ENCODE measurements at places on chromosomes 2 and 18.

DNA sequence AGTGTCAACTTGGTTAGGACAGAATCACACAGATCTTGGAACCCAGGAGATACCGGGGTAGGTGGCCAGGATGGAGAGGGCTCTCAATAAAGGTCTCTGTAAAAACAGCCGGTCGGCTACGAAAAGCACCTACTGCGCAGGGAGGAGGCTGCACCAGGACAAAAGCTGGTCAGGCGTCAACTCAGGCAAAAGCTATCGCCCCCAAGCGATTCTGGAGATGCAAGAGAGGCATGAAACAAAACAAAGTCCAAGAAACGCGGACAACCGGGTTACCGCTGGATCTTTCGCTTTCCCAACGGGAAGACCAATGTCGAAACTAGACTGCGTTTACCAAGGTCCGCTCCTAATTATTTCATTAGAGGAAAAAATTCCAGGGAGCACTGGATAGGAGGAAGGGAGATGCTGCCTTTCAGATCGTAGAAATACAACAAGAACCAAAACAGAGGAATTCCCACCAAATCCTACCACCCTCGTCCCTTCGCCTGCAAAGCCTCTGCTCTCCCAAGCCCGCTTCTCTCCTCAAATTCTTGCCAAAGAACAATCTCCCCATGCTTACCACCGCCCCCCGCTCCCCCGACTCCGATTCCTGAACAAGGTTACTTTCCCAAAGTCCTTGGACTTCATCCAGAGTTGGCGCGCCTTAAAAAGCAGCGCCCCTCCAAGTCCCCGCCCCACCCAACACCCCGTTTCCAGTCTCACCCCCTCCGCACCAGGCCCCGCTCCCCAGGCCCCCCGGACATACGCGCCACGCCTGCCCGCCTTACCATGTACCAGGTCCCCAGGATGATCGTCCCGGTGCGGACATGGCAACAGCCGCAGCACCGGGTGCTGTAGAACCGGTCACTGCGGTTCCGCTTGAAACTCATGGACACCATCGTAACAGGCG, 539 bp downstream of the LAPTM4A start:
- peak overlapping the region; percentile 98 for H3K27ac ChIP-seq
- DNase-seq, result peak; percentile 54
- no peaks in the 10 kb centered on the region for H3K27me3 ChIP-seq
- H3K4me1 ChIP-seq, result peaks cover 49% of the 10 kb centered on the region
- H3K4me3 ChIP-seq, result peak overlapping the region; percentile 61

DNA sequence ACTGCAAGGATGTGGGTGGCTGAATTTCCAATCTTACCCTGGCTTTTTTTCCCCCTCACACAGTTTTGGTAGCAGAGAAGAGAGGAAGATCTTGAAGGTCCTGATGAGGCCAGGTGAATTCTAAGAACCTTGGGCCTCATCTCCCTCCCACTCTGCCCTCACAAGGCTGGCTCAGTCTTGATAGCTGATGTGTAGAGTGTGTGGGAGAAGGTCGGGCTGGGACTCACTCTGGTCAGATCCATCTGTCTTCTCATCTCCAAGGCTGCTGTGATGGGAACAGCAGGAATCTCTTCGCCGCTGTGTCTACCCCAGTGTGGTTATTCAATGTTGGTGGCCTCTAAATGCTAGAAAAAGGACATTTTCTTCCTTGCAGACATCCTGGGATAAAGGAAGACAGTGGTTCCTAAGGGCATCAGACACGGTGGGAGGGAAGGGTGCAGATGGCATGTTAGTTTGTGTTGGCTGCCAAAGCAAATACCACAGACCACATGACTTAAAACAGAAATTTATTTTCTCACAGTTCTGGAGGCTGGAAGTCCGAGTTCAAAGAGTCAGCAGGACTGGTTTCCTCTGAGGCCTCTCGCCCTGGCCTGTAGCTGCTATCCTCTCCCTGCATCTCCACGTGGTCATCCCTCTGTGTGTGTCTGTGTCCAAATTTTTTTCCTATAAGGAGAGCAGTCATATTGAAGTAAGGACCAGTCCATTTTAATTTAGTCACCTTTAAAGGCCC, 37.6 kb upstream of the MGAT4A start:
- H3K27me3 ChIP-seq, result no peaks in the 10 kb centered on the region
- no peak overlapping the region for H3K27ac ChIP-seq
- no peak overlapping the region for H3K4me3 ChIP-seq
- peaks cover 87% of the 10 kb centered on the region for H3K4me1 ChIP-seq
- H3K36me3 ChIP-seq, result no peaks in the 10 kb centered on the region

DNA sequence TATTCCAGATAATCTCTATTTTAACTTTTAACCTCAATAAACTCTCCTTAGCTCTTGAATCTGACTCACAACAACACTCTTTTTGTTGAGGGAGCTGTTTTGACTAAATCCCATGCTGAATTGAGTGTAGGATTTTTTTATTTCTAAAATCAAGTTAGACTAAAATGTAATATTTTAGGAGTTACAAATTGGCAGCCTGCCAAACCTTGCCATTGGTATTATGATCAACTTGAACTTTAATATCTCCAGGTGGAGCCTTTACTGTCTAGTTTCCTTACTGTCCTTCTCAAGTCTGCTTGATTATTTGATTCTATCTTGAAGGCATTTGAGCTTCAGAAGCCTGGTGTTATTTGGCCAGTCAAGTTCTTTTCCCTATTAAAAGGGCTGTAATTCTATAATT, 8.7 kb downstream of the PIKFYVE start:
- DNase-seq, result no peak
- H3K27ac ChIP-seq, result no peak overlapping the region

DNA sequence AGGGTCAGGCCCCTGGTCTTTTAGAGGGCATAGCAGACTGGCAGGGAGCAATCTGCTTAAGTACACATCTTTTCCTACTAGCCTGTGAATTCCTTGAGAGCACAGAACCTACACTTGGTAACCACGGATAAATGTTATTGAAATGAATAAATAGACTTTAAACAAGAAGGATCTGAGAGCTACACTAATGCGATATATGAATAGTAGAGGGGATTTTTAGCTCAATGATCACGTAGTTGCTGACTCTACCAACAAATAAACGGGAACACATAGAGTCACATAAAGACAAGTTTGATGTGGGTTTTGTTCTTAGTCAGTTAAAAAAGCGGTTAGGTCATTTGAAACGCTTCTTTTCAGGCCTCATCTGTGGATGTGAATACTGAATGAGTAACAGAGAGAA, 290.3 kb upstream of the CCDC68 start:
- no peak overlapping the region for H3K27ac ChIP-seq
- peaks cover 4% of the 10 kb centered on the region for H3K4me1 ChIP-seq
- DNase-seq, result no peak
- H3K36me3 ChIP-seq, result no peaks in the 10 kb centered on the region
- H3K4me3 ChIP-seq, result no peak overlapping the region

- no peak overlapping the region for H3K4me3 ChIP-seq
- no peaks in the 10 kb centered on the region for H3K4me1 ChIP-seq
- DNase-seq, result no peak
- no peak overlapping the region for H3K27ac ChIP-seq
- peaks cover 36% of the 10 kb centered on the region for H3K27me3 ChIP-seq
Observed at GRCh38 chr2:238116298-238117198, 16.4 kb downstream of the ESPNL start.

- H3K27ac ChIP-seq, result no peak overlapping the region
- H3K4me1 ChIP-seq, result peaks cover 6% of the 10 kb centered on the region
- H3K36me3 ChIP-seq, result no peaks in the 10 kb centered on the region
- DNase-seq, result no peak
- no peak overlapping the region for H3K4me3 ChIP-seq
Observed at GRCh38 chr18:58172031-58172430, 128.0 kb downstream of the NEDD4L start.

DNA sequence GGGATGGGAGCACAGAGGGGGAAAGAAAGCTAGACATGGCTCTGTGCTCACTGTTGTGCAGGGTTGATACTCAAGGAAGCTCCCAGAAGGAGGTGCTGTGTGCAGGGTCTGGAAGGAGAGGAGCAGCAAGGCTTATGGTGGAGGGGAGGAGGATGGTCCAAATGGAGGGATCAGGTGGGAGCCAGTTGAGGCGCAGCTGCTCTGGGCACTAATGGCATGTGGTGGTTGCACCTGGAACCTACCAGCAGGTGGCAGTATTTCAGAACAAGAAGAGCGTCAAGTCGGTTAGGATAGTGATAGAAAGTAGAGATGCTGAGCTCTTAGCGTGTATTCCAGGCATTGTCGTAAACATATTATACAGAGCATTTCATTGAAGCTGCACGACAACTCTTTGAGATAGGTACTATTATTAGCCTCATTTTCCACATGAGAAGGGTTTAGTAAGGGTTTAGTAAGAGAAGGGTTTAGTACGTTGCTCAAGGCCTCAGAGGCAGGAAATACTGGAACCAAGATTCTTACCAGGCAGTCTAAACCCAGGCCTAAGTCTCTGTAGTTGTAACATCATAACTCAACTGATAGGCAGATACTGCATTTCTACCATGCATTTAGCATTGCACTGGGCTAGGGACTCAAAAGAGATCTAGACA, 223.7 kb downstream of the CYP26B1 start:
- no peak for DNase-seq
- no peak overlapping the region for H3K4me3 ChIP-seq
- no peak overlapping the region for H3K27ac ChIP-seq
- H3K27me3 ChIP-seq, result no peaks in the 10 kb centered on the region
- no peaks in the 10 kb centered on the region for H3K36me3 ChIP-seq
- H3K4me1 ChIP-seq, result no peaks in the 10 kb centered on the region

- no peak for DNase-seq
- no peak overlapping the region for H3K27ac ChIP-seq
- no peak overlapping the region for H3K4me3 ChIP-seq
- H3K4me1 ChIP-seq, result no peaks in the 10 kb centered on the region
Observed at GRCh38 chr18:65988972-65989371, 238.2 kb downstream of the CDH7 start.

DNA sequence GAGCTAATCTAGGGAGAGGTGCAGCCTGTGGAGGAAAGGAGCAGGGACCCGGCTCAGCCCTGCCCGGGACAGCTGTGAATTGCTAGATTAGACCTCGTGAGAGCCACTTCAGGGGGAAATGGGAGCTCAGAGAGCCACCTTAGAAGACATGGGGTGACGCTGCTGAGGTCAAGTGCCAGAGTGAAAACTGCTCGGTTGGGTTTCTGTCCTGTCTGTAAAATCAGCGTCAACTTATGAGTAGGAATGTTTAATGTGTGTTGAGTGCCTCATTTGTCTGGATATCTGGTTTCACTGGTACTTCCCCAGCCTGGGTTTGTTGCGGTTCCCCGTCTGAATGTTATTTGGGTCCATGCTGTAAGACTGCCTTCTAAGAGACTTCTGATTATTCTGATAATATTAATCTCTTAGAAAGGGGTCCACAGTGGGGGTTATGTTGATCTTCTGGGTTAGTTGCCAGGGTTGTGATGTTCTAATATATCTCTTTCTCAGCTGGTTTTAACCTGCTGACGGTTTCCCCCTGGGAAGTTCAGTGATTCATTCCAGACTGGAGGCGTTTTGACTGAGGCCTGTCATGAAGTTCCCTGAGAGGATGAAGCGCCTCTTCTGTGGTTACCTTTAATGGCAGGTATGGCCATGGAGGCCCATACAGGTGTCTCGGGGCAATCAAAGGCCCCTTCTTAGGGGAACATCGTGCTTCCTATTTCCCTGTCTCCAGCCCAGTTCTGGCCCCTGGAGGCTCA, 175.9 kb downstream of the SH3RF3 start:
- H3K4me3 ChIP-seq, result no peak overlapping the region
- peak; percentile 58 for DNase-seq
- H3K36me3 ChIP-seq, result no peaks in the 10 kb centered on the region
- H3K4me1 ChIP-seq, result peaks cover 11% of the 10 kb centered on the region
- H3K27me3 ChIP-seq, result no peaks in the 10 kb centered on the region

GRCh38 chr2:11983401-11983800, 237.0 kb downstream of the LPIN1 start:
- no peak overlapping the region for H3K27ac ChIP-seq
- DNase-seq, result no peak
- no peaks in the 10 kb centered on the region for H3K4me1 ChIP-seq
- H3K27me3 ChIP-seq, result no peaks in the 10 kb centered on the region
- H3K4me3 ChIP-seq, result no peak overlapping the region

All from left lung (tissue), 14 donors.